ENCODE measurements at places on chromosomes 3 and 15.

- no peak for DNase-seq
Measured at GRCh38 chr15:35007397-35007796, 19.3 kb upstream of the ZNF770 start.

DNA sequence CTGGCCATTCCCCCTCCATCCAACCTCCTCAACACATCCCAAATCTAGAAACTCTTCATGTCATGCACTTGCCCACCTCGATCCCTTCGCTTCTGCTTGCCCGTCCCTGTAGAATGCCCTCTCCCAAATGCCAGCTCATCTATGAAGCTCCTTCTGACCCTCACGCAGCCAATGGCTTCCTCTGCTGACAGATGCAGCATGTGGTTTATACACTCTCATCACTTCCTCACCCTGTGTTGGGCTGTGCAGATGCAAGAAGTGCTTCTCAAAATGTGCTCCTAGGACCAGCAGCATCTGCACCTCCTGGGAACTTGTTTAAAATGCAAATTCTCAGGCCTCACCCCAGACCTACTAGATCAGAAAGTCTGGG, 51.7 kb downstream of the SEMA5B start:
- no peak for DNase-seq

DNA sequence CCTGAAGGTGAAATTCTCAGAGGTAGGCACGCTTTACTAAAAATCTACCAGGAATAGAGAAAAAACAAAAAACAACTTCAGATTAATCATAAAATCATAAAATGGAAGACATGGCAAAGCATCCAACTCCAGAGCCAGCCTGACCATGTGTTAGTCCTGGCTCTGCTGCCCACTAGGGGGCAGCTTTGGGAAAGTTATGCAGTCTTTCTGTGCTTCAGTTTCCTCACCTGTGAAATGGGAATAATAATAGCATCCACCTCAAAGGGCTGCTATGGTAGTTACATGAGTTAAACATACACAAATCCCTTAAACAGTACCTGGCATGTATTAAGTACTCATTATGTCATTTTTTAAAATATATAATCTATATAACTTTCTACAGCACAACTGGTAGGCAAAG, 52.3 kb downstream of the WNT5A start:
- DNase-seq: peak; percentile 56

DNA sequence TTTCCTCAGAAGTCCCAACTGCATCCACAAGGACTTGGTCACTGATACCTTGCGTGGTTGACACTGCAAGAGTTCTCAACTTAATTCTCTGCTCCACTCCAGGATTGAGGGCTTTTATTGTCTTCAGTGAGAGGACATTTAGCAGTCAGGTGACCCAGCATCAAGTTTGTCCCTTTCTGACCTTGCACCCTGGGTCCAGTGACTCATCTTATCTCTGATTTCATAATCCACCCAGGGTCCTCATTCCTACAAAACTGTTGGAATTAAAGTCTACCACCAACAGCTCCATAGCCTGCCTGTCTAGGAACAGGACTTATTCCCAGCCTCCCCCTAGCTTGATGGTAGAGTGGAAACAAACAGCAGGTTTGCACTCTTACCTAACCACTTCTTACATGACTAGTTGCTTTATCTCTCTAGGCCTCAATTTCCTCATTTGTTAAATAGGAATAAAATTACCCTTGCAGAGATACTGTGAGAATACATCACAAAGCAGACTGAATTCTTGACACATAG, 151.3 kb upstream of the LPP start:
- no peak for DNase-seq

DNA sequence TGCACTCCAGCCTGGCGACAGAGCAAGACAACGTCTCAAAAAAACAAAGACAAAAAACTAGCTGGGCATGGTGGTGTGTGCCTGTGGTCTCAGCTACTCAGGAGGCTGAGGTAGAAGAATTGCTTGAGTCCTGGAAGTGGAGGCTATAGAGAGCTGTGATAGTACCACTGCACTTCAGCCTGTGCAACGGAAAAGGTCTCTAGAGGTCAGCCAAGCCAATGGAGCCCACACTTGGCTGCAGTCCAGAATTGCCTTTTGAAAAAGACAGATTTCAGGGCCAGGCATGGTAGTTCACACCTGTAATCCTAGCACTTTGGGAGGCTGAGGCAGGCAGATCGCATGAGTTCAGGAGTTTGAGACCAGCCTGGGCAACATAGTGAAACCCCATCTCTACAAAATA, 8.4 kb upstream of the RBPMS2 start:
- DNase-seq: no peak

DNA sequence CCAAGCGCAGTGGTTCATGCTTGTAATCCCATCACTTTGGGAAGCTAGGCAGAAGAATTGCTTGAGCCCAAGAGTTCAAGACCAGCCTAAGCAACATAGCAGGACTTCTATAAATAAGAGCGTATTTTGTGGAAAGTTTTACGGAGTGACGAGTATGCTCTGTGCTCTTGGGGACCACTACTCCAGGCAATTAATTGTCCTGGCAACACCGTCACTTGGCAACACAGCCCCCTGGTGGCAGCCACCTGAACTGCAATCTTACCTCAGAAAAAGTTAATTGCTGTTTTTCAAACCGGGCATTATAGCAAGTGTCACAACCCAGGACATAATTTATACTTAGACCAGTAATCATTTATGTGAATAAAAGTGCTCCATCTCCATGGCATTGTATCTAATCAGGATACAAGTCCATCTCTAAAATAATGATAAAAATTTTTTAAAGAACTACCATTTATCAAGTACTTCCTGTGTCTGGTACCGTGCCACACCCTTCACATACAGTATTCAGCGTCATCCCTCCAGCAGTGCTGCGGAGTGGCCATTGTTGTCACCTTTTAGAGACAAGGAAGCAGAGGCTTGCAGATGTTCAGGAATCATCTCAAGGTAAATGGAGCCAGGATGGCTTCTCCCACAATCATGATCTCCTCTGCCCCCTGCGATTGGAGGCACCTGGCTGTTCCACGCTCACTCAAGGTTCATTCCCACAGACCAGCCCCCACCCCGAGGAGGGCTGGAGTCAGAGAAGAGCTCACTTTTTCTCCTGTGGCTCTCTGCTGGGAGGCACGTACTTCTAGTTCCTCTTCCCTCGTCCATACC, 34.5 kb downstream of the PLA2G4D start:
- peak; percentile 57 for DNase-seq

DNA sequence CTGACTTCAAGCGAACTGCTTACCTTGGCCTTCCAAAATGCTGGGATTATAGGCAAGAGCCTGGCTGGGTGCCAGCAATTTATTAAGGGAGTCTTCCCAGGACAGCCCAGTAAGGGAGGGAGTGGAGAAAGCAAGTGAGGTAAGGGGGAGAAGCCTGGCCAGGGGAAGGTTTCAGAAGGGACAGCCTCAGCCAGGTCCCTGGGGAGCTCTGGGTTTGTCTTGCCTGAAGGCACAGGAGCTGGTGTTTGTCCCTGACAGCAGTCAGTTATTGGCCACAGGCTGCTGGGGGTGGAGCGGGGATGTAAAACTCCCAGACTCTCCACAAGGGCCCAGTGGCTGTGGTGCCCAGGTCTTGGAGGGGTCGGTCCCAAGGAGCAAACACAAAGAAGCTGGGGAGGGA, 33.0 kb upstream of the CDCP1 start:
- peak; percentile 36 for DNase-seq

GRCh38 chr3:109098079-109098644, 19.8 kb downstream of the MORC1 start:
- peak; percentile 42 for DNase-seq

- DNase-seq: no peak
Measured at GRCh38 chr3:194955979-194956696, 270.5 kb downstream of the FAM43A start.

DNA sequence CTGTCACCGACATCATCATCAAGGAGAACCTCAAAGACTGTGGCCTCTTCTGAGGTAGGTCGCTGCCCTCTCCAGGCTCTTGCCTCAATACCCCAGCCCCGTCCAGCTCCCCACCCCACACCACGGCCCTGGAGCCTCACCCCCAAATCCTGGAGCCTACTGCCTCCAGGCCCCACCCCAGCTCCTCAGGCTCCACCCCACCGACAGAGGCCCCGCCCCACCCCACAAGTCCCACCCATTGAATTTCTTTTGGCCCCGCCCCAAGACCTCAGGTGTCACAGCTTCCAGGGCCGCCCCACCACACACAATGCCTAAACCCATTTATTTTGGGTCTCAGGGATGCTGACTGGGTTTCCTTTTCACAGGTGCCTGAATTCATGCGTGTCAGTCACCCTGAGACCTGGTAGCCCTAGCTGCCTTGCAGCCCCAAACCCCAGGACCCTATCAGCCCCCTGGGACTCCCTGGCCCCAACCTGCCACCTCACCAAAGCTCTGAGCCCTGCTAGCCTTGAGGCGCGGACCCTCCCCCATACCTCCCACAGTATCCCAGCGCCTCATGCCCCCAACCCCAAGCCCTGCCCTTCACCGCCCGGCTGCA, 3.6 kb downstream of the GNAT1 start:
- DNase-seq: peak; percentile 27
